ENCODE measurements at places on chromosomes 7 and 10.

DNA sequence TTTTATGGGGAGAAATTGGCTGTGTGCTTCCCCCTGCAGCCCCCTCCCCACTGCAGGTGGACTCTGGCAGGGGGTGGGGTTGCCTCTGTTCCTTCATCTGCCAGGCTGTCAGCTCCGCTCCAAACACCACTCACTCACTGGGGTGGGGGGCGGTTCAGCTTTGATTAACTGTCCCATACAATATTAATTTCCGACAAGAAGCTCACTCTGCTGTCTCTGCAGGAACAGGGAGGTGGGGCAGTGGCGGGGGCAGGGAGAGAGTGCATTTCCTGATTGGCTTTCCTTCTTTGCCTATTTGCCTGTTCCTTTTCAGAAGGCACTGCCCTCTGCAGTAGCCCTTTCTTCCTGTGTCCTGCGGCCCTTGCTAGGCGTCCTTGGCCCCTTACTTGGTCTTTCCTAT lies 500.8 kb downstream of the PLXNA4 start:
- DNase-seq, result no peak

GRCh38 chr7:33217595-33217994 lies 88.2 kb downstream of the BBS9 start:
- DNase-seq, result no peak

DNA sequence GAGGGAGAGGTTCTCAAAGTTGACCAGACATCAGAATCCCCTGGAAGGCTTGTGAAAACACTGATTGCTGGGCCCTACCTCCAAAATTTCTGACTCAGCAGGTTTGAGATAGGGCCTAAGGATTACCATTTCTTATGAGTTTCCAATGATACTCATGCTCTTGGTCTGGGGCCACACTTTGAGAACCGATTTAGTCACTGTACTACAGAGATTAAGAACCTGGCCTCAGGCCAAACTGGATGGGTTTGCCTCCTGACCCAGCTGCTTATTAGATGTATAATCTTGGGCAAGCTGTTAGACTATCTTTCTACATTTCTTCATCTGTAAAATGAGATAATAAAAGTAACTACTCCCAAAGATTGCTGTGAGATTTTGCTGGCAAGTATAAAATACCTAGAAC lies 77.1 kb upstream of the SCIN start:
- DNase-seq, result no peak

DNA sequence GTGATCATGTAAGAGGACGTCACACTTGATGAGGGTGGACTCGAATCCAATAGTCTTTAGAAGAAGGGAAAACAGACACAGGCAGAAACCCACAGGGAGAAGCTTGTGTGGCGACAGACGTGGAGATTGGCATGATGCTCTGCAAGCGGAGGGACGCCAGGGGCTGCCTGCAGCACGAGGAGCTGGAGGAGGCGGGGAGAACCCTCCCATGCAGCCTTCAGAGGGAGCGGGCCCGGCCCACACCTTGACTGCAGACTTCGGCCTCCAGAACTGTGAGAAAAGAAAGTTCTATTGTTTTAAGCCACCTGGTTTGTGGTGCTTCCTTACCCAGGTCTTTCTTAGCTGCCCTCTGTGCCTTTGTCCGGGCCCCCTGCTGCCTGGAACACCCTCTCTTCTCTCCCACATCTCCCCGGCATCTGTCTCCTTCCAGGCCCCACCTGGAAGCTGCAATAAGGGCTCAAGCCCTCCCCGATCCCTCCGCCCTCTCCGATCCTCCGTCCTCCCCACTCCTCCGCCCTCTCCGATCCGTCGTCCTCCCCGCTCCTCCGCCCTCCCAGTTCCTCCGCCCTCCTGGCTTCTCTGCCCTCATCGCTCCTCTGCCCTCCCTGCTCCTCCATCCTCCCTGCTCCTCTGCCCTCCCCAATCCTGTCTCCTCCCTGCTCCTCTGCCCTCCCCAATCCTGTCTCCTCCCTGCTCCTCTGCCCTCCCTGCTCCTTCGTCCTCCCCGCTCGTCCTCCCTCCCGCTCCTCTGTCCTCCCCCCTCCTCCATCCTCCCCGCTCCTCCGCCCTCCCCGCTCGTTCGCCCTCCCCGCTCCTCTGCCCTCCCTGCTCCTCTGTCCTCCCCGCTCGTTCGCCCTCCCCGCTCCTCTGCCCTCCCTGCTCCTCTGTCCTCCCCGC lies 17.4 kb upstream of the PRKAG2 start:
- no peak for DNase-seq

- DNase-seq, result no peak
Measured at GRCh38 chr7:73900286-73900685, 39.3 kb downstream of the TMEM270 start.

Data from activated CD4-positive, alpha-beta T cell treated with anti-CD3 and anti-CD28 coated beads for 4 hours (primary cell).